ENCODE measurements at places on chromosomes 13 and 19.

DNA sequence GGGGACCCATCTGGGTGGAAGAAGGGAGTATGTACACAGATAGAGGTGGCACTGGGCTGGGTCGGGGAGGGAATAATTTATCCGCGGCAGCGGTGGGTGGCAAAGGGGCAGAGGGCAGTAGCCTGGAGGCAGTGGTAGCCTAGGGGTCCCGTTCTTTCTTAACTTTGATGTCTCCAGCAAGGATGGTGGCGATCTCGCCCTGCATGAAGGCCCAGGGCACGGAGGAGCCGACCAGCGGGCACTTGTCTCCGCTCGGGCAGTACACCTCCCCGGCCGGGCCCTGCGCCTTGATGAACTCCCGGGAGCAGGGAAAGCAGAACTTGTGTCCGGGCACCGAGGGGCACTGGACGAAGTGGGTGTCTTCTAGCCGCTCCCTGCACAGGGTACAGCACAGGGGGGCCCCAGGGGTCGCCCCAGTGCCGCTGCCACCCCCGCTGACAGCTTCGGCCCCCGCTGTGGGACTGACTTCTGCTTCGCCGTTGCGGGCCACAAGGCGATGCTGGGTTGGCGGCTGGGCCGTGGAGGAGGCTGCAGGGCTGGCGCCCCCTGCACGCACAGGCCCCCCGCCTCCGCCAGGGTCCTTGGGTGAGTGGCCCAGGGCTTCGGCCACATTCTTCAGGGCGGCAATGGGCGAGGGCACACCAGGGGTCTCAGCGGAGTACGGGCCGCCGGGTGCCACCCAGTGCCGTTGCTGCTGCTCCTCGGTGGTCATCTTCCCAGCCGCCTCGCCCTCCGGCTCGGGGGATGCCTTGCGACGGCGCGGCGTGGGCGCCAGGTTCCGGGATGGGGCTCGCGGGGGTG, 1.9 kb downstream of the IRF2BP1 start:
- DNase-seq: no peak

GRCh38 chr19:2097203-2097885, 629 bp downstream of the IZUMO4 start:
- peak; percentile 41 for DNase-seq

DNA sequence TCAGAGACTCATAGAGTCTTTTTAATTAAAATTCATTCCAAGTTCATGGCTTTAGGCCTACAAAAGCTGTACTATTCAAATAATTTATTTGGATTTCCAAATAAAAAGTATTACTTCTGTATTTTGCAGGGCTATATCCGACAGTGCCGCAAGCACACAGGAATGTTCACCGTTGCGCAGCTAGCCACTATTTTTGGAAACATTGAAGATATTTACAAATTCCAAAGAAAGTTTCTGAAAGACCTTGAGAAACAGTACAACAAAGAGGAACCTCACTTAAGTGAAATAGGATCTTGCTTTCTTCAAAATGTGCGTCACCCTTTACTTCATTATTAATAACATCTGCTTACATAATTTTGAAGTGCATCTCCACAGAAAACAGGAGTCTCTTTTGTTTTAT, 20.5 kb upstream of the C1QTNF9 start:
- DNase-seq: no peak

- no peak for DNase-seq
Measured at GRCh38 chr19:330503-330902, 14.1 kb downstream of the MIER2 start.

DNA sequence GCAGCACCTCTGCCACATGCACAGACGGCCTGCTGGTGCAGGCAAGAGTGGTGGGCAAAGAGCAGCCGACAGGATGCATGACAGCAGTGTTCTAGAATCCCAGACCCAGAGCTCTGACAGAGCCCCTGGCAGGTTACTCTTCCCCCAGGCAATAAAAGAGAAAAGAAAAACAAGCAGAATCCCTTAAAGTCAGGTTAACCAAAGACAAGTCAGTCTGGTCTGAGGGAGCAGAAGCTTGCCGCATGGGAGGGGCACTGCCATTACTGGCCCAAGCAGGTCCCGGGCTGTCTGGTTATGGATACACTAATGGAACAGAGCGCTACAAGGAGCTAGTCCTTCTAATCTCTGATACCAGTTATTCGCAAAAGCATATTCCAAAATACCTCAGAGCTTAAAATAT, 36.1 kb upstream of the DOCK9 start:
- DNase-seq: no peak

- DNase-seq: no peak
Measured at GRCh38 chr19:32061315-32061714, 284.1 kb upstream of the ZNF507 start.

GRCh38 chr19:38674388-38675171, 27.1 kb downstream of the ACTN4 start:
- DNase-seq: no peak

DNA sequence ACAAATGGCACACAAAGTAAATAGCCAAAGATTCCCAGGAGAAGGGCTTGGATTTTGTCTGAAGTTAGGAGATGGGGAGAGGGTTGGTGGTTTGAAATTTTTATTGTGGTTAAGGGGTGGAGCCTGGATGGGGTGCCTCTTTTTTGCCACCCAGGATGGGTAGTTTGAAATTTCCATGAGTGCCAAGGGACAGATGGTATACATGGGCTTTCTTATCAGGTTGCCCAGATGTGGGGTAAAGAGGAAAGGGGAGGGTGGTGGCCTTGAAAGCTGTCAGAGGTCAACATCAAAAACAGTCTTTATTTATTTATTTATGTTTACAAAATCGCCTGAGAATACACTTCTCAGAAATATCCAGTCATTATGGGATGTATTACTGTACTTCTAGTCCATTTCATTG, 46.2 kb downstream of the LMO7 start:
- no peak for DNase-seq

DNA sequence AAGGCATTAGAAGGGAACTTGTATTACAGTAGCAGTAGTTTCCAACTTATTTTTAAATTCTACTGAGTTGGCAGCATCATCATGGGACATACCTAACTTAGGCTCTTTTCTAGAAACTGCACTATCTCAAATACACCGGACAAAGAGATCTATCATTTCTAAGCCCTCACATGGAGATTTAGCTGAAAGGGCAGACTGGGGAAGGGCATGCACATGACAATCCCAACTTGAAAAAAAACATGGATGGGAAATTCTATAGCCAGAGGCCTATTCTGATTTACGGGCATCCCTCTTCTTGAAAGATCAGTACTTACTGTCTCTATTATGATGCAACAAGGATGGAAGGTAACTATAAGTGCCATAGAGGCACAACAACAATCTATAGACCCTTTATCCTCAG, 1328.6 kb downstream of the UQCRFS1 start:
- DNase-seq: no peak

- DNase-seq: no peak
Measured at GRCh38 chr13:62320129-62321108, 904.8 kb upstream of the PCDH20 start.

GRCh38 chr19:14127929-14128509, 8.4 kb downstream of the ASF1B start:
- no peak for DNase-seq

GRCh38 chr13:72198967-72199560, 332.1 kb upstream of the DACH1 start:
- DNase-seq: no peak

DNA sequence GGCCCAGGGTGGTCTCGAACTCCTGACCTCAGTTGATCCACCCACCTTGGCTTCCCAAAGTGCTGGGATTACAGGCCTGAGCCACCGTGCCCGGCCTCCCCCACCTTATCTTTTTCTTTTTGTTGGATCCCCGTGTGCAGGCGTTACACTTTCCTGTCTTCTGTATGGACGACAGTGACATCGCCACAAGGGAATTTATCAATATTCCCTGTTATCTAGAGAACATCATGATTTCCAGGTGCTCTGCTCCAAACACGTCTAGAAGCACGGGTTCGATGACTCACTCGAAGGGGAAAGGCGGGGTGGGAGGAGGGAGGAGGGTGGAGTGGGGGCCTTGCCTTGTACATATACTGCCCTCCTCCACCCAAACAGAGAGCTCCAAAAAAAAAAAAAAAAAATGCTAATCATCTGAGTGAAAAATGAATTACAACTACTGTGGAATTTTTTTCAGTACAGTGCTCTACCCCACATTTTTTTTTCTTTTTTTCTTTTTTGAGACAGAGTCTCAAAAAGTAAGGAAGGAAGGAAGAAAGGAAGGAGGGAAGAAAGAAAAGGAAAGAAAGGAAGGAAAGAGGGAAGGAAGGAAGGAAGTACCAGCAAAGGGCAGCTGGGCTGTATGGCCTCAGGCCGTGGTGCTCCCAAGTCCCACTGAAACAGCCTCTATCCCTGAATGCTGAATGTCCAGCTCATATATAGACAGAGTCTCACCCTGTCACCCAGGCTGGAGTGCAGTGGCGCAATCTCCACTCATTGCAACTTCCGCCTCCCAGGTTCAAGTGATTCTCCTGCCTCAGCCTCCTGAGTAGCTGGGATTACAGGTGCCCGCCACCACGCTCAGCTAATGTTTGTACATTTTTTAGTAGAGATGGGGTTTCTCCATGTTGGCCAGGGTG, 36.8 kb downstream of the INSR start:
- DNase-seq: no peak

All from activated gamma-delta T cell treated with anti-CD3 and anti-CD28 coated beads, Interleukin-2, amount 50 U/mL, for 16 hours (primary cell).